CD4-positive, alpha-beta T cell treated with Interleukin-2 at 100 ng/mL for 4 hours (primary cell): ENCODE measurements at places on chromosomes 11 and 22.

DNA sequence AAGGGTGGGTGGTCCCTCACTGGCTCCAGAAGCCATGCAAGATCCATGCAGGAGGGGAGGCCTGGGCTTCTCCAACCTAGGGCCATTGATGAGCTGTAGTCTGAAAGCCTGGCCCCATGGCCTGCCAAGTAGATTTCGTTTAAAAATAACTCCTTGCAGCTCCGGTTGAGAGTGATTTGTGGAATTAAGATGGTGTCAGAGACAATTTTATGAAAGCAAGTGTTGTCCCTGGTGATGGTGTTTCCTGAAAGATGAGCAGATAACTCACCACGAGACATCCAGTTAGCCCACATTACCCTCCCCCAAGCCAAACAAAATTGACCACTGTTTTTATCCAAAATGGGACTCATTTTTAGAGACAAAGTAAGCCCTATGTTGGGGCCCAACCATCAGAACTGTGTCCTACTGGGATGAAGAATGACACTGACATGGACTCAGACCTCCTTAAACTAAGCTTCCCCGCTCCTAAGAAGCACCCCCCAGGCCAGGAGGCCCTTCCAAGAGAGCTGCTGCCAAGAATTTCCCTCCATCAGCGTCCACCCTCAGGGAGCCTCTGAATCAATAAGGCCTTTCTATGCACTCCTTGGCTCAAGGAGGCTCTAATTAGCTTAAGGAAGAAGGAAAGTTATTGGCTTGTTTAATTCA is 174.2 kb upstream of the NCAM1 start:
- no peak for DNase-seq

DNA sequence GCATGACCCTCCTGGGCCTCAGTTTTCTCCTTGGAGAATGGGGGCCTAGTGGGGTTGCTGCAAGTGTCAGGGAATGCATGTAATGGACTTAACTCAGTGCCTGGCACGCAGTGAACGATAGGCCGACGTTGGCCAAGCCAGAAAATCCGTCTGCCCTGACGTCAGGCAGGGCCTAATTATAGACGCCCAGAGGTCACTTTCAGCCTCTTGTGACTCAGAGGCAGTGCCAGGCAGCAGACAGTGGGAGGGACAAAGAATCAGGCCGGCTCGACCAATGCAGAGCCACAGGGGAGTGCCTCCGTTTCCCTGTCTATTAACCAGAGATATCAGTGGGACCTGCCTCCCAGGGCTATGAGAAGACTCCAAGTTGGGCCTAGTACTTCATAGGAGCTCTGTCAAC is 115.0 kb downstream of the MN1 start:
- no peak for DNase-seq

GRCh38 chr11:113991170-113991569 is 16.3 kb downstream of the HTR3A start:
- no peak for DNase-seq

DNA sequence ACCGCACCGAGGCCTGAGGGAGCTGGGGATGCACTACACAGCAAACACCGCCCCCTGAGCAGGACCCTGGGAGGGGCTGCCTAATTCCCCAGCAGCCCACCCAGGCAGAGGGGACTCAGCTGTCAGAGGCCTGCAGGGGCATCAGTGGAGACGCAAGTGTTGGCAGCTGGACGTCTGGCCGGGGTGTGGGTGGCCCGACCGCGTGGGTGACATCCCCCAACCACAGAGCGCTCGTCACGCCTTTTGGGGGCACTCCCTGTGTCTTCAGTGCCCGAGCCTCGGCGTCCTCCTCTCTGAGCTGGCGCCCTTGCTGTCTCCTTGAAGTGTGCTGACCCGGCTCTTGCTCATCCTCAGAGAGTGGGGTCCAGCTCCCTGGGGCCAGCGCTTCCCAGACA is 150.2 kb downstream of the BRD1 start:
- no peak for DNase-seq

- no peak for DNase-seq
Observed at GRCh38 chr11:71188886-71189767, 63.2 kb downstream of the SHANK2 start.

DNA sequence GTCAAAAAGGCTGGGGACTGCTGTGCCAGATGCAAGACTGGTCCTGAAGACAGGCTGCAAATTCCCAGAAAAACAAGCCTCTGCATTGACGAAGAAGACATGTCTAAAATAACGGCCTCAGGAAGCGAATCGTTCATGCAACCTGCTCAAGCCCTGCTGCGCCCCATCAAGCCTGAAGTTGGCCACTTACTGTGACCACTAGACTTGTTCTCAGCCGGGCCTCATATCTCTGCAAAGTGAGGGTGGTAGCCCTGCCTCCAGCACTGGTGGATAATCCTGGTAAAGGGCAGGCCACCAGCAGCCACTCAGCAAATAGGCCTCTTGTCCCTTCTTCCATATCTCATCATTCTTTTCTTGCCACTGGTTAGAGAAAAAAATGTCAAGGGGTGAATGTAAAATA is 11.8 kb downstream of the LTO1 start:
- DNase-seq: no peak

GRCh38 chr22:44526779-44527126 is 28.7 kb upstream of the RTL6 start:
- no peak for DNase-seq

- peak; percentile 91 for DNase-seq
Observed at GRCh38 chr11:121464352-121464946, 11.7 kb upstream of the SORL1-AS1 start.

- peak; percentile 29 for DNase-seq
Observed at GRCh38 chr22:25054943-25055511, 102.5 kb downstream of the KIAA1671 start.

DNA sequence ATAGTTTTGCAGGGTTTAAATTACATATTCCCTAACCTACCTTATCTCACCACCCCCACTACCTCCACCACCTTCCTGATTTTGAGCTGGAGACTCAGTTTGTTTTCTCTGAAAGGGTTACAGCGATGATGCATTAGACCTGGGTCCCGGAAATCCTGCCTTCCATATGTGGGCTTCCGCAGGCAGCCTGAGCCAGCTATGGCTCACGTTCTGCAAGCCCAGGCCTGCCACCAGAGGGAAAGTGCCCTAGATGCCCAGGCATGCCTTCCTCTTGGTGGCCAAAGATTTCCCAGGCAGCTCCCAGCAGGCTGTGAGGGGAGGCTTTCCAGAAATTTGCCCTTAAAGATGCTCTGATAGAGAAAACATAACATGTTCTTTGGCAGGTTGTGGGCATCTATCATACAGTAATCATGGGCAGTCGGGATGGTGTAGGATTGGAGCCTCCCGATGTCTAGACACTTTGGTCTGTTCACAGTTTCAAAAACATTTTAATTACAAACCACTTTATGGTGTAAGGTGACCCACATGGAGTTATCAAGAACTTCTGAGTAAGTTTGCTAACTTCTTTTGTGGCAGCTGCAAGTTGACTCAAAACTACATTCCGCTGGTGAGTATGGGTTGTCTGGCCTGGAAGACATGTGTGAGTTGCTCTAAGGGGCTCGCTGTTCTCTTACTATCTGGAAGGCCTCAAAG is 79.3 kb downstream of the MICAL2 start:
- peak; percentile 63 for DNase-seq

GRCh38 chr11:127524618-127525017 is 524.0 kb upstream of the KIRREL3 start:
- DNase-seq: no peak

GRCh38 chr22:49241174-49241851 is 586.4 kb downstream of the BRD1 start:
- DNase-seq: no peak

GRCh38 chr22:31948002-31948401 is 3.7 kb downstream of the YWHAH start:
- DNase-seq: no peak
